ENCODE measurements at places on chromosomes 4 and X.

- peak; percentile 12 for DNase-seq
Observed at GRCh38 chr4:48445704-48446103, 37.4 kb upstream of the SLC10A4 start.

DNA sequence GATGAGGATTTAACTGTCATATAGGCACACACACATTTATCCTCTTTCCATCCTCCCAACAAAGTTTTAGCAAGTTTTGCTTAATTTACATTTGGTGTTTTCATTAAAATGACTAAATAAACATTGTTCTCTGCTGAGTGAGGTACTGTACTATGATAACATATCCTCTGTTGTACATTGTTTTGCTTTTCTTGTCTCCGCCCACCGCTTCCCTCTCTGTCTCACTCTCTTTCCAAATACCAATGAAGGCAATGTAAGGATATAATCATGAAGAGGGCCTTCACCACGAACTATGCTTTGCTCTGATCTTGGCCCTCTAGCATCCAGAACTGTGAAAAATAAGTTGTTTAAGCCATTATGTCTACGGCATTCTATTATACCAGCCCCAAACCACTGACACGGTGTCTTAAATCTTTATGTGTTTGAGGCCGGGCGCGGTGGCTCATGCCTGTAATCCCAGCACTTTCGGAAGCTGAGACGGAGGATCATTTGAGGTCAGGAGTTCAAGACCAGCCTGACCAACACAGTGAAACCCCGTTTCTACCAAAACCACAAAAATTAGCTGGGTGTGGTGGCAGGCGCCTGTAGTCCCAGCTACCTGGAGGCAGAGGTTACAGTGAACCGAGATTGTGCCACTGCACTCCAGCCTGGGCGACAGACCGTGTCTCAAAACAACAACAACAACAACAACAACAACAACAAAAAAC is 65.3 kb downstream of the HPRT1 start:
- no peak for DNase-seq

DNA sequence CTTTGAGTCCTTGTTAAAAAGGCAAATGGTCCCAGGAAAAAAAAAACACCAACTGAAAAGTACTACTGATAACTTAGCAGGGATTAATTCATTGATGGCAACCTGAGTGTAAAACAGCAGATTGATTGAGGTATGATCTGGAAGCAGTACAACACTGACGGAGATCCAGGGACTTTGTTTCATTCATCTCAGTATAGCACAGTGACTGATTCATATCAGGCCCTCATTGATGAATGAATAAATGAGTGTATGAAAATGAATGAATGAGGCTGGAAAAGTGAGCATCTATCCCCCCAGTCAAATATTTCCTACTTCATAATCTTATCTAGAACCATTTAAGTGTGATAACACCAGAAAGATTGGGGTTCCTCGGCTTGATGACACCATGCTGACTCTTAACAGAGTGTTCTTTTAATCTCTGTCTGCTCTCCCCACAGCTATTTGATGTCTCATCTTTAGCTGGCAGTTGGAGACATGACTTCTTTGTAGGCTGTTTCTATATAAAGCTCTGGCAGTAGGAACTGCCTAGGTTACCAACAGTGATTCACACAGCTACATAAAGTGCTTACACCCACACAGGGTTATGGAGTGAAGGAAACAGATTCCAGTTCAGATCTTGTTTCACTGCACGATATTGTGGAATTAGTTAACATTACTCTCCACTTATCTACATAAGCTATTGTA is 18.6 kb upstream of the RNF128 start:
- DNase-seq: no peak

DNA sequence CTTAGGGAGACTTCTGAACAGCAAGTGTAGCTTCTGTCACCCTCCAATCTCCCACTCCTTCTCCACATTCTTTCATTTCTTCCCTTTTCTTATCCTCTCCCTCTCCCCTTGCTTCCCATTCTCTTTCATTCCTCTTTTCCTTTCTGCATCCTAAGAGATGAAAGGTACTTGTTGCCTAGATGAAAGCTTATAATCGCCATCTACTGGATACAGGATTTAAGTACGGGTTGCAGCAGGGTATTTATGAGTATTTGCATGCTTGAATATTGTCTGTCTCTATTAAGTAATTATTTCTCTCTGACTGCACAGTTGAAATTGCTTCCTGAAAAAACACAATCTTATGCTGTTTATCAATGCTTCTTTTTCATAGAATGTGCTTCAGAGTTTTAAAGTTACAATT is 174.0 kb upstream of the TENT5D start:
- no peak for DNase-seq

- peak; percentile 6 for DNase-seq
Observed at GRCh38 chr4:117560329-117560728, 474.0 kb upstream of the NDST3 start.

- no peak for DNase-seq
Observed at GRCh38 chr4:137608085-137608484, 75.8 kb upstream of the PCDH18 start.

DNA sequence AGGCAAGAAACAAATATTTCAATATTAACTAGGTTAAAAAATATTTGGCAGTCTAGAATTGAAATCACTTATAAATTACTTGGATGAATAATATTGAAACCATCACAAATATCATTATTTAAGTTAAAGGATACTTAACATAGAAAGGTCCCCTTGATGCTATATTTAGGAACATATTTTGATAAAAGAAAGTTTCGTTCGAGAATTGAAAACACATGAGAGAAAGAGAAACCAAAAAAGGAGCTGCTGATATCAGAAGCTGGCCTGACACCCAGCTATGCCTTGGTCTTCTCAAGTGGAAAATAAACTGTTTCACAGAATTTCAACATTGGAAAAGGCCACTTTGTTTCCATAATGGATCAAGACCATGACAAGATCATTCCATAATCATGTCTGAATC is 762.4 kb downstream of the DMD start:
- DNase-seq: peak; percentile 2

DNA sequence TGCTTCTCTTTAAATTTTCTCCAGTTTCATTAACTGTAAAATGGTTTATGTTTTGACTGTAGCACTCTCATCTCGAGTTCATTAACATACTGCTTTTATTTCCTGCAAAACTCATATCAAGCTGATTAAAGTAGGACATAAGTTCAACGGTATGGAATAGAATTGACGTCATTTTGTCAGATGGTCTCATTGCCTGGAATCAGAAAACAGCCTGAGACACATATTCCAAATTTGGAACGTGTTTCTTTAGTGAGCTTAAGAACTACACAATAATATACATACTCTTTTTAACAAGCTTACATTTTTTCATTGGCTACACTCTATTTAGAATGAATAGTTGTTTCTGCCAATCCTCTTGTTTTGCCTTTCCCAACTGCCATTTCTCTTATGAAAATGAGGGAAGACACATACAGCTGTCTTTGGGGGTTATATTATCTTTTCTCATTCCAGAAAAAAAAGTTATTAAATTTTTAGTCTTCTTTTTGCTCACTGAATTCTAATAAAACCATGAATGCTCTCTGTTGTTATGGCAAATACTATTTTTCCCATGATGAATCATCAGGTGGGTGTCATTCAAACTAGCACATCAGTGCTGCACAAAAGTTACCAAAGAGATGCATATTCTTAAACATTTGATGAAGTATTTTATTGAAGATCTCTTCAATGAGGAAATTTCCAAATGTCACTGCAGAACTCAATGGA is 162.8 kb downstream of the GABRB1 start:
- DNase-seq: no peak

GRCh38 chr4:26455571-26455970 is 34.7 kb downstream of the CCKAR start:
- DNase-seq: no peak

DNA sequence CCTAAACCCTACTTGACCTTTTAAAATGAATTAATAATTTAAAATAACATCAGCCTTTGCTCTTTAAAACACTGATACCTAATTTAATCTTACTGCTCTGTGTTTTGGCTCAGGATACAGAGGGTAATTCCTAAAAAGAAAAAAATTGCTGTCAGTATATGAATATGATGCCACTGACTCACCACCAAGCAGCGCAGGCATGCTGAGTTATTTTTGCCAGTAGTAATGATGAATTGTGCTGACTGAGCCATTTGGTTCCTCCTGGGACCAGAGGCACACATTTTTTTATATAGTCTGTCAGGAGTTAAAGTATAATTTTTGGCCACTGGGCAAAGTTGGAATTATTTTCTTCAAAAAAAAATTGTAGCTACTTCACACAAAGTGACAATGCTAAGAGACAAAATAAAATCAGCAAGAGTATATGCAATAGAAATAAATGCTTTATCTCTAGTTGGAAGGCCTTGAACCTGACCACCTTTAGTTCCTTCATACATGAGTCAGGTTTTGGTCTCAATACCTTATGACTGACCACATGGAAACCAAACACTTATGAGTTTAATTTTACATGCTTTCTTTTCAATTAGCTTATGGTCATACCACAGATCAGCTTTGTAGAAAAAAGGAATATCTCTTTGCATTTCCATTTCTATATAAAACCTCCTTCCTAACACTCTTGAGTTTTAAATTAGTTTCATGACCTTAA is 115.1 kb downstream of the PPP3CA start:
- peak; percentile 6 for DNase-seq

DNA sequence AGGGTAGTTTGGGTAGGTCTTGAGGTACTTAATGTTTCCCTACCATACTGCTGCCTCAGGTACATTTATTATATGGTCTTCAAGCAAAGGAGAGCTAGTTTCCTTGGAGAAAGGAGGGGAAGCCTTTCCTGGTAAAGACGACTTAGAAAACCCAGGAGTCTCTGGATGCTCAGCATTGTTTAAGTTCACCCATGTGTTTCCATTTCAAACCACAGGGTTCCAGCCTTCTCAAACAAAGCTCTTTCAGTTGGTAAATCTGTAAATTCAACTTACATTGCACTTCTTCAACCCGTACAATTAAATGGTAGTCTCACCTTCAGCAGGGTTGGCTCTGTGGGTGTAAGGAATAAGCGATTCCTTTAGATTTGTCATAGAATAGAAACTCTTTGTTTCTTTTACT is 111.9 kb upstream of the UNC5C start:
- DNase-seq: no peak

- DNase-seq: no peak
Observed at GRCh38 chrX:37958525-37959211, 47.7 kb upstream of the SYTL5 start.

DNA sequence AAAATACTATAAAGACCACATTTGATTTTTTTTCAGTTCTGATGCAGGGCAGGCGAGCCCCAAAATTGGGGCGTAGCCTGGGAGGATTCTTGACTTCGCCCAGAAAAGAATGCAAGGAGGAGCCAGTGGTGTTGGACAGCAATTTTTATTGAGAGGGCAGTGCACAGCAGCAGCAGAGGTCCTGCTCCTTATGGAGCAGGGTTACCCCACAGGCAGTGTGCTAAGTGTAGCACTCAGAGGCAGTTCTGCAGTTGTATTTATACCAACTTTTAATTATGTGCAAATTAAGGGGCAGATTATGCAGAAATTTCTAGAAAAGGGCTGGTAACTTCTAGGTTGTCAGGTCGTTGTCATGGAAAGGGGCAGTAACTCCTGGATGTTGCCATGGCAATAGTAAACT is 69.9 kb downstream of the GASK1B start:
- no peak for DNase-seq

DNA sequence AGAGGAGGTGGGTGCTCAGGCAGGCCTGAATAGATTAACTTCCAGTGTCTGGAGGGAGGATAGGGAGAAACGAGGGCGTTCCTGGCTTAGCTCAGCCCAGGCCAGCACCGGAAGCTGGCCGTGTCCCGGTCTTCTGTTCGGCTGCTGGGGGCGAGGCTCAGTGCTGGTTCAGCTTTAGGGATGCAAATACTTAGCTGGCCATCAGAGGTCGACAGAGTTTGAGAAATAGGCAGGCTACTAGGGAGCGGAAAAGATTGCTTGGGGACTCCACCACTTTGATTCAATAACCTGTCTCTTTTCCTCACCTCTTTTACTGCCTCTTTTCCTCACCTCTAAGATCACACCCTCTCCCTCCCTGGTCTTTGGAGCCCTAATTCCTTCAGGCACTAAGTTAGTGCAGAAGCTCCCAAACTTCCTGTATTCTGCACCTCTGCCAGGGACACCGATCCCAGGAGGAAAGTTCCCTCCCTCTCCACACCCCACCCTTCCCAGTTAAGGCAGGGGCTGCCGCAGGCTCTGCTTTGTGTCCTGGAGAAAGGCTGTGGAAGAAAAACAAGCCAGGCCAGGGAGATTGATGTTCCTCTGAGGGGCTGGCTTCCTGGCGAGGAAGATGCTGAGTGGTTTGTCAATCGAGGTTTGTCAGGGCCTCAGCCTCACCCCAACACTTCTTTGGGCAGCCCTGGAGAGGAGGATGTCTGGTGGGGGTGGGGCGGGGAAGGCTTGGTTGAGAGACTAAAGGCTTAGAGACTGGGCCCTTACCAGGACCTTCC is 6.0 kb upstream of the EFNB1 start:
- peak; percentile 35 for DNase-seq

DNA sequence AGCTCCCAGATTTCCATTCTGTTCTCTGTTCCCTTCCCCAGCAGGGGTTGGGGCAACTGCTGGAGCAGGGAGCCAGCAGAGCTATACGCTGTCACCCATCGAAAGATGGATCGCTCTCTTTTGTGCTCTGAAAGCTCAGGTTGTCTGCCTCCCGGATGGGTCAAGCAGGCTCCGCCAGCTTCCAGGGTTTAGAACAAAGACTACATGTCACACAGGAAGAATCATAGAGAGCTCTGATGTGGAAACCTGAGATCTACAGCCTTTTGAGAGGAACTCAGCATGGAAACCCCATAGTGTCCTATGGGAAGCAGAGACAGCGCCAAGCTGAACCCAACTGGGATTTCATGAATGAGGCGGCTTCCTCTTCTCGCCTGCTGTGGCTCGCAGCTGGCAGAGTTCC is 205.4 kb downstream of the HS3ST1 start:
- no peak for DNase-seq

GRCh38 chr4:109985993-109986974 is 73.6 kb downstream of the EGF start:
- no peak for DNase-seq

- no peak for DNase-seq
Observed at GRCh38 chr4:34619531-34620162, 1624.7 kb downstream of the ARAP2 start.

DNA sequence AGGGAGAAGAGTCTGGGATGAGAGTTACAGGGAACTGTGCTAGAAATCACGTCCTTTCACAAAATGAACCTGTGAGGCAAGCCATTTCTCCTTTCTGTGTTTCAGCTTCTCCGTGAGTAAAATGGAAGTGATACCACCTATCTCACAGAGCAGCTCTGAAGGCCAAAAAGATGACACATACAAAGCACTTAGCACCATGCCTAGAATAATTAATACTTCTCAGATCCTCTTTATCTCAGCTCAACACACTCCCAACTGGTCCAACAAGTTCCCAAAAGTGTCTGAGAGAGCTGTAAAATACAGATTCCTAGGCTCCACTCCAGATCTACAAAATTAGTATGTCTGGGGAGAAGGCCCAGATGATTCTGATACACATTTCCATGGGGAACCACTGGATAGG is 38.3 kb downstream of the LHFPL1 start:
- peak; percentile 59 for DNase-seq

All from GM12865 (cell line).